ENCODE measurements at places on chromosomes 3 and 15. TPM values are rescaled to one million over a fixed set of nuclear protein-coding genes. Genes with fewer than 3 reads are reported as not detected.

The ADAMTS17 gene
- total RNA-seq: 1.2 TPM

DNA sequence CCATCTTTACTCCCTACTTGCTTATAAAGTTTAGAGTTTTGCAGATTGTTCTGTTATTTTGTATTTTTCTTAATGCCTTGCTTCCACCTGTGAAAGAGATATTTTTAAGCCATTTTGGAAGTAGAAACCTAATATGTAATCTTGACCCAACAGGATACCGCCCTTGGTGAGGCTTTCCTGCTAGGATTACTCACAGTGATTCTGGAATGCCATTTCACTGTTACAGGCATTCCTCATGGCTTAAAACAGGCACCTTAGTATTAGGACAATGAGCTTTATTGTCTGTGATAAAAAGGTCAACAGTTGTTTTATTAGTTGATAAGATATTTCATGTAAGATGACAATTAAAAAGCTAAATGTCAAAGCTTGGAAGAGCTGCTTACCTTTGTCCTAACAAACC lies 58.2 kb downstream of the PHLDB2 start:
- H3K36me3 ChIP-seq: peaks cover 3% of the 10 kb centered on the region
- no peak overlapping the region for H3K27ac ChIP-seq
- no peaks in the 10 kb centered on the region for H3K27me3 ChIP-seq
- no peak overlapping the region for H3K4me3 ChIP-seq
- H3K4me1 ChIP-seq: no peaks in the 10 kb centered on the region
- DNase-seq: no peak

DNA sequence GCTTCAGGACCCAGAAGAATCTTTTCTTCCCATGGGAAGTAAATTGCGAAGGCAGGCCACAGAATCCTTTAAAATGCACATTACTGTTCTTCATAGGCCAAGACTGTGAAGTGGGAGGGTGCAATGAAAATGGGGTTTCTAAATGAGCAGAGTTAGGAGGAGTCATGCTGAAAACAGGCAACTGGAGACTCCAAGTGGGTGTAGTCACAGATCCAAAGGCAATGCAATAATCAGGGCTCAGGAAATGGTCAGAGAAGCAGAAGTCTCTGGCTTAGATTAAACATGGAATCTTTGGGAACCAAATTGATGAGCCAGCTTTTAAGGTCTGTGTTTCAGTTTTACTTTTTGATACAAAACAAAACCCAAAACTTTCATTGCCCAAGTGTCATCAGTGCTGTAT lies 37.6 kb downstream of the HHLA2 start:
- peaks cover 1% of the 10 kb centered on the region for H3K27me3 ChIP-seq
- no peak for DNase-seq
- H3K4me1 ChIP-seq: peaks cover 12% of the 10 kb centered on the region
- H3K27ac ChIP-seq: no peak overlapping the region

DNA sequence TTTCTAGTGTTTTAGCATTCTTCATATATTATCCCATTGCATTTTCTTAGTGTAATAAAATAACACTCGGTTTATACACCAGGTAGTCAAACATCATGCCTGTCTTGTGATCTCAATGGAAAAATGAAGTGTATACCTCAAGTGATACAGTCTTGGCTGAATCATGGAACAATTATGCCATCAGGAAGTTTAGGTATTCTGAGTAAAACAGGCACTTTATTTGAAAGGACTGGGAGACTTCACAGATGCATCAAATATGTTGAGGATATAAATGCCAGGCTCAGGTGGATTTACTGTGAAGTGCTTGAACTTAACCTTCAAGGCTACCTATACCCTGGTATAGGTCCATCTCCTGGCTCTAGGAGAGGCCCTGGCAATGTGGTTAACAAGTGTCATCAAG lies 8.5 kb downstream of the TGFBR2 start:
- peak overlapping the region; percentile 86 for H3K4me3 ChIP-seq
- DNase-seq: no peak
- H3K27me3 ChIP-seq: no peaks in the 10 kb centered on the region
- H3K4me1 ChIP-seq: peaks cover 92% of the 10 kb centered on the region
- H3K36me3 ChIP-seq: peaks cover 47% of the 10 kb centered on the region
- peak overlapping the region; percentile 96 for H3K27ac ChIP-seq

DNA sequence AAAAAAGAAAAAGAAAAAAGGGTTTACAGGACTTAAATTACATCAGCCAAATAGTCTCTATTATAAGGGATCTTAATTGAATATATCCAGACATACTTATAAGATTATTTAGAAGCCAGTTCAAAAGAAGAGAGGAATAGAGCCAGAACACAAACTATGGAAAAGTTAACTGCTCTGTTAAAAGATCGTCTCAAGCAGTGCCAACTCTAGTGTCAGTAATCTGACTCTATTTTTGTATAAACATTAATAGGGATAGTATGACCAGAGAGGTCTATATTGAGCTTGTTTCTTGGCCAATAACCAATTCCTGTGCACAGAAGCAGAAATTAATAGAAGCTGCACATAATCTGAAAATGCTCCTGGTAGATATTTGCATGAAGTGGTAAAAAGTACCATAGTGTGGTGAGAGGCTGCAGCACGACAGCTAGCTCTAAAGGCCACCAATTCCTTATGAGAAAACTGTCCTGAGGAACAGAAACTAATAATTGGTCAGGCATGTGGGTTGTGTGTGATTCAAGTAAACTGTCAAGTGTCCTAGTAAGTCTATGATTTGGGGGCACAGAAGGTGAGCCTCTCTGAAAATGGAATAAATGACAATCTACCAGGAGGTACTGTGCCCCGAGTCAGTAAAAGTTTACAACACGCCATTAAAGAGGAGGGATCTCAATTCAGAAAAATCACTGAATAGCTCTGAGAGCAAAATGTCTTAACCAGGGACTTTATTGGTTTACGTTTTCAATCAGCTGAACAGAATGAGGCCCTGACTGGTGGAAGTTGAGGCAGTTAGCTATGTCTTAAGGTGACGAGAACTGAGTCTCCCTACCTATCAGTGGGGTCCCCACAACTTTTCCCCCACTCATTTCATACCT lies 51.5 kb upstream of the NANOGP8 start:
- H3K27me3 ChIP-seq: no peaks in the 10 kb centered on the region
- H3K4me3 ChIP-seq: no peak overlapping the region
- H3K36me3 ChIP-seq: no peaks in the 10 kb centered on the region
- H3K27ac ChIP-seq: no peak overlapping the region
- no peaks in the 10 kb centered on the region for H3K4me1 ChIP-seq

- no peaks in the 10 kb centered on the region for H3K36me3 ChIP-seq
- H3K4me1 ChIP-seq: no peaks in the 10 kb centered on the region
- no peak overlapping the region for H3K4me3 ChIP-seq
- no peak for DNase-seq
- peaks cover 7% of the 10 kb centered on the region for H3K27me3 ChIP-seq
These were observed 12.8 kb downstream of the TBC1D21 start for GRCh38 chr15:73885954-73886700.

DNA sequence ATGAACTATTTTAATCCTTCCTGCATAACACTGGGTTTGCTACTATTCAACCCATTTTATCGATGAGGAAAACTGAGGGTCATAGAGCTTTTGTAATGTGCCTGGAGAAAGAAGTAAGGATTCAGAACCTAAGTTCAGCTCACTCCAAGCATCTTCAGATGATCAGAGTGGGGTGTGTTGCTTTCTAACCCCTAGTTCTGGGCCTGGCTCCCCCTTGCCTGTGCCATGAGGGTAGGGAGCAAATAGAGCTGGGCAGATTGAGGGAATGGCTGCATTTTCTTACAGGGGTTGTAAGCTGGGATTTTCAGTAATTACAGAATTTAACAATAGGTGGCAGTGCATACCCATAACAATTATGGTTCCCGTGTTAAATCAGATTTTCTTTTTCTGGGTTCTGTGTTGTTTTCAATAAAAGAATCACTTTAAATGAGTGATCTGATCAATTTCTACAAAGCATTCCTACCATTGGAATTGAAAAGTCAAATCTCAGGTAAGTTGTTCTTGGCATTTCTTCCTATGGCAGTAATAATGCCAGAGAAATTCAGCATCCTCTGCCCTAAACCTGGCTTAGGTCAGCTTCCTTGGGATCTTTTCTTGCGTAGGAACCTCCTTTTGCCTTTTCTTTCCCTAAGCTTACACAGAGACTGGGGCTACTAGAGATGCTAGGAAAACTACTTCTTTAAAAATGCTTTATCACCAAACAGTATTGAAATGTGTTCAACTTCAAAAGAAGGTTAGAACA lies 103.8 kb upstream of the IL12A start:
- no peak overlapping the region for H3K4me3 ChIP-seq
- H3K27ac ChIP-seq: no peak overlapping the region
- no peaks in the 10 kb centered on the region for H3K4me1 ChIP-seq
- peaks cover 13% of the 10 kb centered on the region for H3K27me3 ChIP-seq
- H3K36me3 ChIP-seq: no peaks in the 10 kb centered on the region
- no peak for DNase-seq

The TEX264 gene
- total RNA-seq: 44.9 TPM

- peaks cover 2% of the 10 kb centered on the region for H3K4me1 ChIP-seq
- no peak overlapping the region for H3K4me3 ChIP-seq
- DNase-seq: no peak
- peaks cover 10% of the 10 kb centered on the region for H3K36me3 ChIP-seq
These were observed 86.5 kb downstream of the PIK3CB start for GRCh38 chr3:138748190-138748589.

GRCh38 chr3:59101231-59101736 lies 51.5 kb upstream of the CFAP20DC start:
- peaks cover 7% of the 10 kb centered on the region for H3K27me3 ChIP-seq
- DNase-seq: no peak
- H3K27ac ChIP-seq: no peak overlapping the region

The CCRL2 gene
- 1.3 TPM for total RNA-seq

The LMAN1L gene
- total RNA-seq: not detected

The TKT gene
- total RNA-seq: 254 TPM

Data from activated CD4-positive, alpha-beta memory T cell treated with anti-CD3 and anti-CD28 coated beads for 36 hours (primary cell).